ENCODE measurements at places on chromosomes 4 and X. TPM values are rescaled to one million over a fixed set of nuclear protein-coding genes. Genes with fewer than 3 reads are reported as not detected.

VCX3B gene
- total RNA-seq: not detected

ADAMTS3 gene
- 2.1 TPM for total RNA-seq

SUPT20HL1 gene
- total RNA-seq: not detected

LNX1 gene
- total RNA-seq: 0.51 TPM

PRSS12 gene
- total RNA-seq: 59.9 TPM

SLC6A14 gene
- not detected for total RNA-seq

CCSER1 gene
- under 0.01 TPM for total RNA-seq

RTL9 gene
- 0.17 TPM for total RNA-seq

TMPRSS11A gene
- total RNA-seq: not detected

PCDH18 gene
- total RNA-seq: 542 TPM
